ENCODE measurements at places on chromosomes 5 and 9.

DNA sequence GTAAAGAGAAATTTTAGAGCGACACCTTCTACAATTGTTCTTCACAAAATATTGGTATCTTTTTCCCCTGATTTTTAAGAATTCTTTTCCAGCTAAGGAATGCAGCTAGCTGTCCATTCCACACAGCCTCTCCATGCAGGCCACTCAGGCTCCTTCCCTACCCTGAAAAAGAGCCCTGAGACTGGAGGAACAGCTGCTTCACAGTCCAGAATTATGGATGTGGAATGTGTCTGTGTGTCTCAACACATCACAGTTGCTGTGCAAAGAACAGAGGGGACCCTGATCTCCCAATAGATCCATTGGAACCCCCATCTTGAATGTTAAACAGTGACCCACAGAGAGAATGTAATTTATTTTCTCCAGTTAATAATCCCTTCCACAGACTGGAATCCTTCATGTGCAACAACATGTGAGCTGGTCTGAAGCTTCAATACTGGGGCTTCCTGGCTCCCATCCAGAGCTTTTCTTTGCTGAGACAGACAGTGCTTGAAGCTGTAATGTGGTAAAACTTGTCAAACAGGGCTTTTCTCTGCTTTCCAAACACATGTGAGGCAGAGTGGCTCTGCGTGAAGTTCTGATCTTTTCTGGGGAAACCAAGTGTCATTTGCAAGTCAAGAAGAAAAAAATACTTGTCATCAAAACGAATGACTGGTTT lies 53.3 kb upstream of the SMC5 start:
- peak; percentile 59 for DNase-seq

DNA sequence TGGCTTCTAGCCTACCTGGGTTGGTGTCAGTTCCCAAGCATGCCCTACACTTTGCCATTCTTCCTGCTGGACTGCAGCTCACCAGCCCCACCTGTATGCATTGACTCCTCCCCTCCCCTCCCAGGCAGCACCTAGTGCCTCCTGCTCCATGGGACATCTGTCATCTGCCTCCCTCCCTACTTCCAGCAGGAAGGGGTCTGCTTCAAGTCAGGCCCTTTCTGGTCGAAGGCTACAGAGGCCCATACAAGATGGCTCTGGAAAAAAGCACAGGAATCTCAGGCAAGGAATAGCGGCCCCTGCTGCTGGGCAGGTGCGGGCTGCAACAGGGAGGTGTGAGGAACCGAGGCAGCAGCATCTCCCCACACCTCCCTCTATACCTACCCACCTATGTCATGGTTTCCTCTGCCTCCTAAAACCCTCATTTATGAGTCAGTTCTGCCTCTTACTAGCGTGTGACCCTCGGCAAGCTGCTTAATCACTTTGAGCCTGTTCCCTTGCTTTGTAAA lies 19.7 kb downstream of the WWC1 start:
- peak; percentile 57 for DNase-seq

- DNase-seq = no peak
These were observed 385.9 kb upstream of the CHD1 start for GRCh38 chr5:99314721-99315120.

- DNase-seq = no peak
These were observed 17.9 kb downstream of the ZFR start for GRCh38 chr5:32426440-32427151.

DNA sequence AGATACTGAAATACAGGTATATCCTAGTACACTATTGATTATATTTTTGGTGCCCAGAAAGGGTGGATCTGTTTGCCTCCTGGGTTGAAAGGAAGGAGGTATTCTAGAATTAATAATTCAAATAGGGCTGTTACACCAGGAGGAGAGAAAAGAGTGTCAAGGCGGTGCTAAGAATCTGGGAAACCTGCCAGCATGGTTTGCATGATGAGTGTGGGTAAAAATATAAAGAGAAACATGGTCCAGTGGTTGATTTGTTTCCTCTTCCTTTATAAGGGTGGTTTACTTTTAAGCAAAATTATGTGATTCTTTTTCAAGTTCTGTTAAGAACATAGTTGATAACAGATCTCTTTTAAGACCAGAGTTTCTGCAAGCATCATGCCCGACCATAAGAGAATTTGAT lies 69.4 kb upstream of the NFIB start:
- no peak for DNase-seq

- DNase-seq = no peak
These were observed 275.2 kb upstream of the PCSK5 start for GRCh38 chr9:75615284-75615683.

DNA sequence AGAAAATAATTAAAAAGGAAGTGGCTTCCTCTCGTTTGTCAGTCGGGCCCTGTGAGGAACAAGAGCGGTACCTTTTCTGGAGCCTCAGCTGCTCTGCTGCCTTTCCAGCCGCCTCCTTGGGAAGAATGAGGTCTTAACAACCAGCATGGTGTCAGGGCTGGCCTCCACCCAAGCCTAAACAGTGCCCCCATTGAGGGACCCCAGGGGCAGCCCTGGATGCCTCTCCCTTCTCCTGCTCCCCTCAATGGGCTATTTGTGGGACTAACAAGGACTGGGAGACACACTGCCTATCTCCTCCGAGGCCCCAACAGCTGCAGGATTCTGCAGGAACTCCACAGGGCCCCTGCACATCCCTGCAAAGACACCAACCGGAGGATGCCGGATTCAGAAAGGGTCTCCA lies 155.4 kb upstream of the MAP3K1 start:
- DNase-seq = no peak

DNA sequence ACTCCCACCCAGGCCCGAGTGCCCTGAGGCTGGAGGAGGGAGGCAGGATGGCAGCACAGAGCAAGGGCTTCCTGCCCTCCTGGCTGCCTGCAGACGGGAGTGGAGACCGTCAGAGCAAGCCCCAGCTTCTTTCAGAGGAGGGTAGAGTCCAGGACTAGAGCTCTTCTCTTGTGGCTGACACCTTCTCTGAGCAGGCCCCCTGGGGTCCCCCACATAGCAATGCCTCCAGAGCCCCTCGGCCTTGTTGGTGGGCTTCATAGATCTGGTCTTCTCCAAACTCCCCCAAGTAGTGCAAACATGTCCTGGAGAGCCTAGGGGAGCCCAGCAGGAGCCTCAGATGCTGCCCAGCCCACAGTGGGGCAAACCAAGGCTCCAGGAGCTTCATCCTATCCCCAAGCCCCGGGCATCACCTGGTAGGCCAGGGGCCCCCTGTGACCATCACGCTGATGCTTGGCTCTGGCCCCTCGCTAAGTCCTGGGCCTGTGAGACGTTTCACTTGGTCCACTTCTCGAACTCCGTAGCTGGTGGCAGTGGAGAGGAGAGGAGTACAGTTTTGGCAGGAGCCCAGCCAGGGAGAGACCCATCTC lies 2.0 kb downstream of the MZB1 start:
- DNase-seq = no peak

DNA sequence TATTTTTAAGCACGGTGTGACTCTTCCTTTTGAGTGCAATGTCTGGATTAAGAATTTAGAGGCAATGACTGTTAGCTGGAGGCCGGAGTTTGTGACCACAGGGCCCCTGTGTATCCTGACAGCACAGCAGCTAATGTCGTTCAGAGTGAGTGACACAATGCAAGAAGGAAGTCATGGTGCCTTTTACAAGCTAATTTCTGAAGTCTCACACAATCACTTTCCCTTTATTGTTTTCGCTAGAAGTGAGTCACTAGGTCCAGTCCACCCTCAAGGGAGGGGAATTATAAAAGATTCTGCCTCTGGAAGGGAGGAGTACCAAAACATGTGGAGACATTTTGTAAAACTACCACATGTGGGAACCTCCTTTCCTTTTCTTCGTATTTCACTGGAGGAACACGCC lies 185.5 kb upstream of the FGF10 start:
- no peak for DNase-seq

- no peak for DNase-seq
These were observed 993 bp upstream of the RALGDS start for GRCh38 chr9:133121915-133122550.

DNA sequence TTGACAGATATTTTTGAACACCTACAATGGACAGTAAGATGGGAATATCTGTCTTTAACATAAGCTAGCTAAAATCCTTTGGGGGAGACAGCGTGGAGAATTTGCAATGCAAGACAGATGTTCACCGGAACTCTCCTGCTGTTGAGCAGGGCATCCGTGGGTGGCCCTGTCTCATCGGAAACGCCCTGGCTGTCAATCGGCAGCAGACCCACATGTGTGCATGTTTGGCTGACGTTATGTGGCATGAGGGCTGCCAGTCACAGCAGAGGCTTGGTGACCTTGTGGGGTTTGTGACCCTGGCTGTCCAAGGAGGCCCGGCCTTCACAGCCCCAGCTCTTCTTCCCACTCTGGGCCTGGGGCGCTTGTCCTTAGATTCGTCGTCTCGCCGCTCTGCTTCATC lies 129.7 kb upstream of the OTULINL start:
- no peak for DNase-seq

GRCh38 chr9:89115426-89115825 lies 63.2 kb downstream of the SHC3 start:
- DNase-seq = no peak

DNA sequence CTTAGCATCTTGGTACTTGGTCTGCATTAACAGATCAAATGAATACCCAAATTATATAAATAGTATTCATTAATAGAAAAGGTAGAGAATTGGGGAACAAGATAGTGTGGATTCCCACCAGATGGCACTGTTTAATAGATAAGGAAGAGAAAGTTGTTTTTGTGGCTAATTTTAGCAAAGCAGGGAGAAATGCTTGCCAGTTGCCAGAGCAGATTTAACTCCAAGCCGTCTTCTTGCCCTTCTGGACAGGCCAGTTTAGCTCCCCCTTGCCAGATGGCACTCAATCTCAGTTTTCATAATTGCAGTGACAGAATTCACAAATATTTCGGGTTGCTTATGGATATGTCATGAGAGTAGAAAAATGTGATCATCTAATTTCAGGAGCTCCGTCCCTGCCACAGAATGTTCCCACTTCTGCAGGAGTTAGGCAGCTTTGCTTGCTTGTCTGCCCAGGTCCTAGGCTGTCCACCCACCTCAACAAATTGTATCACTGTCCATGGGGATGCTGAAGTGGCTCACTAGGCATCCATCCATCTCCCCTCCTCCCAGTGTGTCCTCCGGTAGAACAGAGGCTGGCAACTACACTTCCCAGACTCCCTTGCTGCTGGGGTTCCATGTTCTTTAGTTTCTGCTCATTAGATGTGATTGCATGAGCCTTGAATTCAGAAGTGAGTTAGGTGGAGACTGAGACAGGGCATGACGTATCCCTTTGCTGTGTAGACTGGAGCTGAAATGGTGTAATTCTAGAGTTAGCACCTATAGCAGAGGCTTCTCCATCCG lies 11.8 kb upstream of the HEXB start:
- peak; percentile 40 for DNase-seq

- no peak for DNase-seq
These were observed 71.2 kb upstream of the TAF1L start for GRCh38 chr9:32706725-32707100.

DNA sequence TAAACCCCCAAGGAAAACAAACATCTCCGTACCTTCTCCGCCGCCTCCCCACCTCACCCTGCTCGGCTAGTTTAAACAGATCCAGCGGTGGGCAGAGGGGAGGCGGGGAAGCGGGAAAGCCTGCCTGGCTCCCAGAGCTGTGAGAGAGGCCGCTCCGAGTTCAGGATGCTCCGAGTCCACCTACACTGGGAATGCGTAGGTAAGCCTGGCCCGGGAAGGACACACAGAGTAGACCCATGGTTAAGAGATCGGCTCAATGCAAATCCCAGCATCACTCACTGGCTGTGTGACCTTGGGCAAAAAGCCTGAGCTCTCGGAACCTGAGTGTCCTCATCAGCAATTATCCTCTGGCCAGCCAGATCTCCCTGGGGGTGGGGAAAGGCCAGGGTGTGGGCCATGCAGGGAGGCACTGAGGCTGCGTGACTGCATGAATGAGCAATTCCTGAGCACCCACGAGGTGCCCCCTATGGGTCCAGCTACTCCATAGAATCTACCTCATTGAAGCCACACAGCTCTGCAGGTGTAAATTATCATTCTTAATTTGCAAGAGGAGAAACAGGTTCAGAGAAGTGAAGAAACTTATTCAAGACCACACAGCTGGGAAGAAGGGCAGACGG lies 30.5 kb upstream of the LMX1B start:
- no peak for DNase-seq

DNA sequence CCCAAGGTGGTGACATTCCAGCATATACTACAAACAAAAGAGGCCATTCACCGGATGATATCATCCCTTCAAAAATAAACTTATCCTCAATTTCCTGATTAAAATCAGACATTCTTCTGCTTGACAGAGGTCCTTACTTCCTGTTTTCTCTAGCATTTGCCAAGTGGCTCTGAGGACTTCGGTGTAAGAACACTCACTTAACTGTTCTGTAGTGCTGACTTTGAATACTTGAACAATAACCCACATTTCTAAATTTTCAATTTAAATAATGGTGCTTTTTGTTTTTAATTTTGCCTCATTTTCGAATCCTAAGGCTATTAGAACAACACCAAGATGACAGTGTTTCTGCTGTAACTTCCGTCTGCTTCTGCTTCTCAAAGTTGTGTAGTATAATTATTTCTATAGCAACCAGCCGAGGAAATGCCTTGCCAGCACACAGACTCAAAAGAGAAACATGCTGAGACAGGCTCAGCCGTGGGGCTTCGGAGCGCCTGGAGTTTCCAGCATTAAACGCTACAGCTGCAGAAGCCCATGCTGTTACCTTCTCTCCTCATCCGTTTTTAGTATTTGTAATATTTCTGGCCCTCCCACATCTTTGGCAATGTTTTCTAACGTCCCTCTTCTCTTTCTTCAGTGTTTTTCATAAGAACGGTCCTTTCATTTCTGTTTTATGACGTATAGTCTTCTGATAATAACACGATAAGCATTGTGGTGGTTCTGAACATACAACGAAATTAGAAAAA lies 19.5 kb upstream of the ANXA1 start:
- peak; percentile 74 for DNase-seq

DNA sequence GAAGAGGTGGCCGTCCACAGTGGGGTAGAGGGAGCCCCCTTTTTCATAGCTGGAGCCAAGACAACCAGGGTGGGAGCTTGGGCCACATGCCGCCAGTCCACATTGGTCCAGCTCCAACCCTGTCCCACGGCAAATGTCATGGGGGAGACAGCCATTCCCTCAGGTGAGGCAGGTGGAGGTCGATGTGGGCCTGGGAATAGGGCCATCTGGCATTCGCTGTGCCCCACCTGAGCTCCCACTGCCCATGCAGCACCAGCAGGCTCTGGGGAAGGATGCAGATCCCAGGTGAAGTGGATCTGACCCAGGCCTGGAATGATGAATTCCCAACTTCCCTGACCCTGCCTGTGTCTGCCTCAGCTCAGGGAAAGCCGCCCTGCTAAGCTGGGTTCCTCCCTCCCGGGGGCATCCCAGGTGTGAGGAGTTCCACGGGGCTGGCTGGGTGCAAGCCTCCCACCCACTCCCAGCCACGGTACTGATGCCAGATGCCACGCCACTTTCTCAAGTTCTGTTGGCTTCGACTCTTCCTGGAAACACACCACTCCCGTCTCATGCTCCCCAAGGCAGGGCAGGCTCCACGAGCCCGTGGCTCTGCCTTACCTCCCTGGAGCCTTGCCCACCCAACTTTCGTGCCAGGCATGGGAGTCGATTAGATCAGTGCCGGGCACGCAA lies 25.2 kb upstream of the FCN2 start:
- DNase-seq = no peak

Measured in T47D (cell line).